Stimulated activated CD4-positive, alpha-beta T cell treated with anti-CD3 and anti-CD28 coated beads, Interleukin-4, amount 100 ng/mL, for 4 hours (primary cell): ENCODE measurements at places on chromosomes 1 and 21.
A peak's percentile ranks its signal among the peaks of the same experiment; 100 is the strongest.

GRCh38 chr1:39901464-39901713 lies 328 bp downstream of the MYCL start:
- DNase-seq: no peak

- DNase-seq: no peak
Observed at GRCh38 chr21:14210738-14211137, at the start of gene LIPI. LIPI (minus strand) TSS chr21:14210955; CDS start chr21:14210845, 110 bp downstream.

- DNase-seq: no peak
Observed at GRCh38 chr1:207897188-207897587, 13.7 kb downstream of the CD34 start.

- no peak for DNase-seq
Observed at GRCh38 chr1:9774712-9775679, 48.8 kb downstream of the CLSTN1 start.

DNA sequence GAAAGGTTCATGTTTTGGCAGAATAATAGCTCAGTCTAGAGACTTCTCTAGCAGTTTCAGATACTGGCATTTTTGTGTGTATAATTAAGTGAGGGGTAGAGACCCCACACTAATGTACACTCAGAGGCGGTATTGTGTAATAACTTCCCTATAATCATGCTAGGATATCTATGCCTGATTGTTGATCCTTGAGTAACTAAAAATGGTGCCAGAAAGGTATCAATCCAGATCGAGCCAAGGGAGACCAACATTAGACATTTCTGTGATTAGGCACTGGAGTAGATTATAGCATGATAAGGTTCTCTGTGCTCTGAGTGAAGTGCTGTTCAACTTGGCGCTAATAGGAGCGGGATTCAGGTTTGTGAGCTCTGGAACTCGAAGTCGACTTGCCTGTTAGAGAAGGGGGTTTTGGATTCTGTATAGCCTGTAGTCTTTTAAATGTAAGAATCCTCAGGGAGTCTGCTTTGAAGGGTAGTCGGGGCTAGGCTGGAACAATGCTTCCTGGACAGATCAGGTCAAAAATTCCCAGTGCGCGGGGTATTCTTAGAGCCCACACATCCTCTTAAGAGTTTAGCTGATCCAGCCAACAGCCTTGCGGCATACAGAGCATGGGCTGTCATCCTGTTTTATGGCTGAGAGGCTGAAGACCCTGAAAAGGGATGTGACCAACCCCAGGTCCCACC lies 24.2 kb downstream of the MAN1C1 start:
- no peak for DNase-seq

DNA sequence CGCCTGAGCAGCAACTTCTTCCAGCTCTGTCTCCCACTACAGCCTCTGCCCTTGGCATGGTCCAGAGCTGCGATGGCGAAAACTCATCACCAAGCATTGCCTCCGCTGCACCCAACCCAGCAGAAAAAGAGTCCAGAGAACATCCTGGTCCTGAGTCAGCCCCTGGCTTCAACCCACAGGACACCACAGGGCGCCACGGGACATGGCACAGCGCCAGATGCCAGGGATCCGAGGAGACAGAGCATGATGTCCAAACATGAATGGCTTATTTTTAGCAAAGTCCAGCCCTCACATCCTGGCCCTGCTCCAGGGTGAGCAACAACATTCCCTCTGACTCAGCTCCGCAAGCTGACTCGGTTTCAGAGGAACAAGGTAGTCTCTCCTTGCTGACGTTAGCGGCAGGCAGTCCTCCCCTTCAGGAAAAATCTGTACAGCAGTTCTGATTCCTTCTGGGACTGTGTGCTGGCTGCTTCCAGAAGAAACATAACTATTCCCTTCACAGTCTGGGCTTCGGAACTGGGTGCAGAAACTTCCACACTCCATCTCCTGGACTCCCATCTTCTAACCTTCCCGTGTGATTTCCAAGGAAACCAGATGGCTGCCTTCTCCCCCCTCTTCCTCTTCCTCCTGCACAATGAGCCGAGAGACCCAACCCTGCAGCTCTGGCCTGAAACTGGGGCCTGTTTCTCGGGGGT lies 131.3 kb downstream of the TOMM20 start:
- no peak for DNase-seq

- no peak for DNase-seq
Observed at GRCh38 chr1:60342569-60342968, 269.0 kb upstream of the C1orf87 start.

DNA sequence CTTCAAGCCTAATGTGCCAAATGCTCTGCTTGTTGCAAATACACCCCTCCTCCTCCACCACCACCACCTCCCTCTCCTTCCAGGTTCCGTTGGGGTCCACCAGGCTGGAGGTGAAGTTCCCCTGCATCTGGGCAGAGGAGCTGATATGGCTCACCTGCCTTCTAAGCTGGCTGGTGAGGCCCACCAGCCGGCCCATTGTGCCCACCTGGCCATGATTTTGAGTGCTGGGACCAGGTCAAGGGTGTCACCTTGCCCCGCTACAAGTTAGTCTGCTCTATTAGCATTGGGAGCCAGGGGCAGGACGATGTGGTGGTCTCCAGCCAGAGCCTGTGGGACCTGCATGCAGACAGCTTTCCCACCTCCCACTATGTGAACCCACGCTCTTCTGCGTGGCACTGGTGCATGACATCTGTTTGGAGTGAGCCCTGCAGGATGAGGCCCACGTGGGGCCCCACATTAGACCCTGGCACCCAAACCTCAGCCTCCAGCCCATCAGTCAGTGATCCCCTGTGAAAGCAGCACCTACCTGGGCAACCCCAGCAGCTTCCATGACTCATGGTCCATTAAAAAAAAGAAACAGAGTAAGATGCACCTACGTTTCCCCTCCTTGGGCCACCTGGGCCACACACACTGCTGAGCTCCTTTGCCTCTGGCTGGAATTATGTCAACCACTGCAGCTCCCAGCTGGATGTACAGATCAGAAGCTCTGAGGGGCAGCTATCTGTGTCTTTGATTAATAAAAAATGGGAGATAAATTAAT lies 15.6 kb upstream of the CDCP2 start:
- DNase-seq: no peak

DNA sequence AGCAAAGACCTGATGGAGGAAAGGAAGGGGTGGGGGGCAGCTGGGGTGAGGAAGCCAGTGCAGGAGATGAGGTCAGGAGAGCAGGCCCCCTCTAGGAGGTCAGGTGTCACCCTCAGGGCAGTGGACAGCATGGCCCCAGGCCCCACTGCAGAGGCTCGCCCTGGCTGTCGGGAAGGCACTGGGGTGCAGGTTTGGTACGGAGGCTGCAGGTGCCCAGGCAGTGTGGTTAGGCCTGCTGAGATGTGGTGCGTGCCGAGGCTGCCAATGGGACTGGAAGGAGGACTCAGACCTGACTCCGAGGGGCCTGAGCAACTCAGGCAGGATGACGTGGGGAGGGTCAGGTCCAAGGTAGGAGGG lies 82.3 kb downstream of the PCBP3 start:
- DNase-seq: no peak

DNA sequence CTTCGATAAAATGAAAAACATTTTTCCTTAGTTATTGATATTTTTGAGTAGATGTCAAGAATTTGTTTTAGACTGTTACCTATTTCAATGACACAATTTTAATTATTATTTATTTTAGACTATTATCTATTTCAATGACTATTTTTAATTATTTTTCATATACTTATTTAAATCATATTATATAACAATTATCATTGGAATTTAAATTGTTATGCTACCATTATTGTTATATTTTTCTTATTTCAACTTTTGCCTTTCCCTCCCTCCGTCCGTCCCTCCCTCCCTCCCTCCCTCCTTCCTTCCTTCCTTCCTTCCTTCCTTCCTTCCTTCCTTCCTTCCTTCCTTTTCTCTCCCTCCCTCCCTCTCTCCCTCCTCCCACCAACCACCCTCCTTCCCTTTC lies 229.3 kb downstream of the GRIK1 start:
- DNase-seq: no peak

- DNase-seq: no peak
Observed at GRCh38 chr1:61680500-61680899, 44.4 kb downstream of the TM2D1 start.

- no peak for DNase-seq
Observed at GRCh38 chr1:63705078-63705477, 68.7 kb upstream of the ROR1 start.

DNA sequence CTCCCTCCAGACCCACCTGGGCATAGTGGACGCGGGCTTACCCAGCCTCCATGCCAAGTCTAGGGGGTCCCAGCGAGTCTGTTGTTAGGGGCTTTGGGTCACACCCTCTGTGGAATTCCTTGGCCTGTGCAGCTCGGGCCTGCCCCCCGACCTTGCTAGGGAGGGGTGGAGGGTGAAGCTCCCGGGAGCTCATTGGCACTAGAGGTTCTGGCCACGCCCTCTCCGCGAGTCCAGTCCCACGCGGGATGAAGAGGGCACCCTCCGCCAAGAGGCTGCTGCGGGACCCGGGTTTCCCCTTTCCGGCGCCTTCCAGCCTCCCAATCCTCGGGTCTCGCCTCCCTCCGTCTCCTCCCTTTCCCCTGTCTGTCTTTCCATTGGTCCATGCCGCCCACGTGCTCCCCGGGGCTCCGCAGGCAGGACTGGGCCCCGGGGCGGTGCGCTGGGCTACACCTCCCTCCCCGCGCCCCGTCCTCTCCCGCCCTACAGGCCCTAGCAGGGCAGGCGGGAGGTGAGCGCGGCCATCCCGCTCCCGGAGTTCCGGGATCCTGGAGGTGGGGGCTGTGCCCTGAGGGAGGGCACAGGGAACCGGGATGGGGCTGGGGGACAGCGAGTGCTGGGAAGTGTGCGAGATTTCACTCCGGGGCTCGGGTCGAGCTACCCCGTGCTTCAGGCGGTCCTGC lies 3.5 kb downstream of the RUSC1 start:
- DNase-seq: peak; percentile 89

- no peak for DNase-seq
Observed at GRCh38 chr1:57615956-57616355, 192.1 kb upstream of the DAB1 start.

DNA sequence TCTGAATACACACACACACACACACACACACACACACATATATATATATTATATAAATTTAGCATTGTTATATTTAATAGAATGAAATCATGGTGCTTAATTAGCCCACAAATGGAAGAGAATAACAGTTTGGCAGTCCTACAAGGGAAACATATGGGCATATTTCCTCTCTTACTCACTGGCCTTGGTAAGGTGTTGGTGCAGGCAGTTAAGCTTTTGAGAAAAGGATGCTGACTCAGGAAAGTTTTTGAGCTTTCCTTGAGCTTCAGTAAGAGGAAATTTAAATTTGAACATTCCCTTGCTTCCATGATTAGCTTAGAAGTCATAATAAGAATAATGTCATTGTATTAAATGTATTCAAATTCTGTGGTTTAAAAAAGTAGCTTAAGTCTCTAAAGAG lies 37.0 kb upstream of the B3GALT5 start:
- no peak for DNase-seq

DNA sequence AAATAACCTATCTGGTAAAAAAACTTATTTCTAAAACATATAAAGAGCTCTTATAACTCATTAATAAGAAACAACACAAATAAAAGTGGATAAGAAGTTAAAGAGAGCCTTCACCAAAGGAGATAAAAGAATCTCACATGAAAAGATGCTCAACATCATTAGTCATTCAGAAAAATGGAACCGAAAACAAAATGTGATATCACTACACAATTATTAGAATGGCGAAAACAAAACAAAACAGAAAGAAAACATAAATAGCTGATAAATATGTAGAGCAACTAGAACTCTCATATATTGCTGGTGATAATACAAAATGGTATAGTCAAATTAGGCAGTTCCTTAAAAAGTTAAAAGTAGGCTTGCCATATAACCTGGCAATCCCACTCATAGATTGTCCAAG lies 1109.3 kb downstream of the PLA2G4A start:
- DNase-seq: no peak

DNA sequence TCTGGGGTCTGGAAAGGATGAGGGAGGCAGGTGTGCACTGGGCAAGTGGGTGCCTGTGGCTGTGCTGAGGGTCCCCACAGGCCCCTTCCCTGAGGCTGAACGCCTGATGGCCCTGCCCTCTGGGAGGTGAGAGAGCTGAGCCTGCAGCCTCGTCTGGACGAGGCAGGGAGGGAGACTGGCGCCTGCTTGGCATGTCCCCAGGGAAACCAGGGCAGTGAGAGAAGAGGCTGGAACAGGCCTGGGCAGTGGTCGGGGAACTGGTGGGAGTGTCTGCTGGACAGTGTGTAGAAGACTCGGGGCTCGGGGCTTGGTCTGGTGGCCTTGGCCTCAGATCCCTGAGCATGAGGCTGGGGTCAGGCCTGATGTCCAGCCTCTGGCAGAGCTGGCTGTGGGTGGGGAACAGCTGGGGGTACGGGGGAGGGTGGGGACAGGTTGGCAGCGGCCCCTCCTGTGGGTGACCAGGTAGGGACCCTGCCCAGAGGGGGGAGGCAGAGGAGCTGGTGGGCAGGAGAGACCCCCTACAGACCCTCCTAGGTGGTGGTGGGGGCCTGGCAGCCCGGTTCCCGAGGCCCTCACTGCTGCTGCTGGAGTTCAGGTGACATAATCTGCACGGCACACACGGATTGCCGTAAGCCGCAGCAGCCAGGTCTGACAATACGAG lies 30.8 kb upstream of the PLCH2 start:
- no peak for DNase-seq

- DNase-seq: no peak
Observed at GRCh38 chr1:156684227-156684782, 7.1 kb upstream of the NES start.

DNA sequence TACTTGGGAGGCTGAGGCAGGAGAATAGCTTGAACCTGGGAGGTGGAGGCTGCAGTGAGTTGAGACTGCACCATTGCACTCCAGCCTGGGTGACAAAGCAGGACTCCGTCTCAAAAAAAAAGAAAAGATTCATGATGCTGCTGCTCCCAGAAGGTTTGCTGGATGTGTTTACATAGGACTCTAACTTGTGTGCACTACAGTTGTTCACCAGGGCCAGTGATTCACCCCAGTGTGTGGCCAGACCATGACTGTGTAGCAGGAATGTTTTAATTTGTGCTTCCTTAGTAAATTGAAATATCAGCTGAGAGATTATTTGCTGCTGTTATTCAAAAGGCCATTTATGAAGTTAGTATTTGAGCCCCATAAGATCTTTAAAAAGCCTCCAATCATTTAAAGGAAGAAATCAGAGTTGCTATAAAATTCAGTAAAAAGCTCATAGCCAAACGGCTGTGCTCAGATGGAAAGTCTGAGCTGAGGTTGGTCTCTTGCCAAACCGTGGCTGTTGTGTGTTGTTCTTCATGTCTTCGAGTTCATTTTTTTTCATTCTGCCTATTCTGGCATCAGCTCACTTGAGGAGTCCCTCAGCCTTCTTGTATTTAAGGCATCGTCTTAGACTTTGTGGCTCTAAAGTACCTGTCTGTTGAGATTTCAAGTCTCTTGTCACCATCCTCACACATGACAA lies 18.1 kb upstream of the PGD start:
- no peak for DNase-seq
